ENCODE measurements at places on chromosomes 16 and 17. TPM values are rescaled to one million over a fixed set of nuclear protein-coding genes. Genes with fewer than 3 reads are reported as not detected.

SCNN1B gene
- 322 TPM for total RNA-seq

PDILT gene
- not detected for total RNA-seq

CNGB1 gene
- 0.49 TPM for total RNA-seq

KRTAP16-1 gene
- total RNA-seq = not detected

PLK1 gene
- total RNA-seq = 6.6 TPM

PIRT gene
- total RNA-seq = 0.58 TPM

KCNH6 gene
- 0.58 TPM for total RNA-seq

HCRT gene
- total RNA-seq = not detected

TPSG1 gene
- 60.7 TPM for total RNA-seq

TNFRSF17 gene
- total RNA-seq = 0.70 TPM

B4GALNT2 gene
- total RNA-seq = 99.9 TPM

SNN gene
- total RNA-seq = 7.6 TPM
